ENCODE measurements at places on chromosomes 1 and 21. TPM values are rescaled to one million over a fixed set of nuclear protein-coding genes. Genes with fewer than 3 reads are reported as not detected.

PTPRU gene
- not detected for total RNA-seq

PRMT6 gene
- 23.3 TPM for total RNA-seq

MROH9 gene
- not detected for total RNA-seq

S100A3 gene
- total RNA-seq = not detected

FAM151A gene
- total RNA-seq = not detected

DIO1 gene
- total RNA-seq = not detected

DNA sequence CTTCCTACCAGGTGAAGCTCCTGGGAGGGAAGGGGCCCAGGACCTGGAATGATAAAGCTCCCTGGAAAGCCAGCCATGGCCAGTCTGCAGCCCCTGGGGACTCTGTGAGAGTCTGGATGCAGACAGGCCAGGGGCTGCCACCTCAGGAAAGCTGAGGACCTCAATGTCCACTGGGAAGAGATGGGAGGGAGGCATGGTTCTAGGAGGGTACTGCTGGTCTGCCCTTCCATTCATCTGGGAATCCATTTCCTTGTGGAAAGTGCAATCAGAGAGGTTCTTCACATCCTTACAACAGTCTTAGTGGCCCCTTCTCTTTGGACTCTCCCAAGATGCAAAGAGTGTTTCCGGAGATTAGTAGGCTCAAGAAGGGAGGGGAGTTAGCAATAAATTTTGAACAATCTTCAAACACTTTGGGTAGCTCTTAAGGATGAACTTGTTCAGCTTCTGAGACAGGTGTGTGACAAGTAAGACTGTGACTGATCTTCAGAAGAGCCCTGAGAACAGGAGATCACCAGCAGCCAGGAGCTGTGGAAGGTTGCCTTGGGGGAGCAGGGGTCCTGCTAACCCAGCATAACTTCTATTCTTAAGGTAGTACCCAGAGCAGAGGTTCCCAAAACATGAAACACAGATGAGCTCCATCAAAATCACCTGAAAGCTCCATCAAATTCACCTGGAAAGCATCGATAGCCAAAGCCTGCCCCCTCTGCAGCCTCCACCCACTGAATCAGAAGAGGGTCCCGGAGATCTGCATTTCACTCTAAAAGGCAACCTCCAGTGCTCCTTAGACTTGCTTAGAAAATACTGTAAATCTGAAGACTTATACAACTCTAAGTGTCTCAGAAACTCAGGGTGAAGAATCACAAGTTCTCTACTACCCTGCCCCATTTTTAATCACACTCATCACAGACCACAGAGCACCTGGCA lies 616 bp upstream of the LAX1 start:
- peaks cover 4% of the 10 kb centered on the region for H3K36me3 ChIP-seq
- H3K27me3 ChIP-seq = no peaks in the 10 kb centered on the region
- peak overlapping the region; percentile 91 for H3K4me3 ChIP-seq
- peaks cover 53% of the 10 kb centered on the region for H3K4me1 ChIP-seq

- no peaks in the 10 kb centered on the region for H3K4me1 ChIP-seq
- H3K27me3 ChIP-seq = no peaks in the 10 kb centered on the region
- no peak overlapping the region for H3K4me3 ChIP-seq
- no peak for DNase-seq
- no peaks in the 10 kb centered on the region for H3K36me3 ChIP-seq
These were observed 42.8 kb upstream of the ARTN start for GRCh38 chr1:43890815-43891214.

DNA sequence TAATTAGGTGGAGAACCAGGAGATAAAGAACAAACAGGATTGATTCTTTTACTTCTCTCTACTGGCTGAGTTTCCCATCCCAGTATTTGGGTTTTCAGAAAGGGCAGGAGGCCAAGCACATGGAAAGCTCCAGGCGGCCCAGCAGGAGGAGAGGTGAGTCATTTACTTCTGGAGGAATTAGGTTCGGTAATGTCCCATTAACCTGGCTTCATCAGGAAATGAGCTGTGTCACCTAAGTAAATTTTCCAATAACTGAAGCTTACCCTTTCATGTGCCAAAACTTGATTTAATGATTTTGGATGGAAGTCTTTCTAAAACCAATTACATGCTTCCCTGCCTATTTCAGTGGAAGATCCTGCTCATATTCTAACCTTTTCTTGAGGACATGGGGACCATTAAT lies 257.6 kb upstream of the USP24 start:
- peaks cover 23% of the 10 kb centered on the region for H3K27me3 ChIP-seq
- no peak overlapping the region for H3K4me3 ChIP-seq
- H3K27ac ChIP-seq = no peak overlapping the region
- H3K4me1 ChIP-seq = no peaks in the 10 kb centered on the region
- DNase-seq = no peak
- H3K36me3 ChIP-seq = no peaks in the 10 kb centered on the region

DNA sequence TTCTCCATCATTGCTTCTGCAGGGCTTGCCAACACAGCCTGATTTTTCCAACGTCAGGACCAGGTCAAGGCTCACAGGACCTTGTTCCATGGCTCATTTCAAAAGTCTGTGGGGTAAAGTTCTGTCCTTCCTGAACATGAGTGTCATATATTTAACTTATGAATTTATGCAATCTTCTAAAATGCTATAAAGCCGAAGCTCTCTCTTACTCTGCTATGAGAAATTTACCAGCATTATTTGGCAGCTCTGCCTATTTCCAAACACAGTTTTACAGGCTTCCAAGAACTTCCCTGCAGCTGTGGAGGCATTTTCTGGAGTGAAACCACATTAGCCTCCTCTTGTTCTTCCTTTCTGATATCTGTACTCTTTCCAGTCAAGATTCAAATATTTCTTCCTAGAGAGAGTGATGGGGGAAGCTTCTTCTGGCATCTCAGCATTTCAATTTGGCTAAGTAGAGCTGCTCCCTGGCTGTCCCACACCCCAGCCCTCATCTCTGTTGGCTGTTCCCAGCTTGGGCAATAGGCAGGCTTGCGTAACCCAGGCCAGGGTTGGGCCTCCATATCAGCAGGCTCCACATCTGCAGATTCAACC lies 15.6 kb upstream of the HMGCS2 start:
- no peaks in the 10 kb centered on the region for H3K4me1 ChIP-seq
- no peaks in the 10 kb centered on the region for H3K27me3 ChIP-seq
- H3K36me3 ChIP-seq = no peaks in the 10 kb centered on the region
- no peak overlapping the region for H3K27ac ChIP-seq
- DNase-seq = no peak

DNA sequence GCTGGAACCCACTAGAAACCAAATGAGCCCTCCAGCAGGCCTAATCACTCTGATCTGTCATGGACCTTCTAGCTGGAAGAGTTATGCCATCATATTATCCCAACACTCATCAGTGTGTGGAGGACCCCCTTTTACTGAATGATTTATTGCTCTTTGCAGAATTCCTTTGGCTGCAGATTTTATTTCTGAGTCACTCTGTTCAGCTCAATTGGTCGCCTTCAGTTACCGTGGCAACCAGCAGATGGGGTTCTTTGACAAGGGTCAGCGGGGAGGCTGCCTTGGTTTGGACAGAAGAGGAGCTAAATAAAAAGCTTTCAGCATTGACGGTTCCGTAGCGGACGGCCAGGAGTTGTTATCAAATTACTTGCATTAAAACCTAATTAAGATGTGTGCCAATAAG lies 220.1 kb downstream of the SDCCAG8 start:
- no peaks in the 10 kb centered on the region for H3K27me3 ChIP-seq
- H3K27ac ChIP-seq = no peak overlapping the region
- H3K36me3 ChIP-seq = peaks cover 7% of the 10 kb centered on the region
- no peak for DNase-seq
- H3K4me1 ChIP-seq = peaks cover 12% of the 10 kb centered on the region

DNA sequence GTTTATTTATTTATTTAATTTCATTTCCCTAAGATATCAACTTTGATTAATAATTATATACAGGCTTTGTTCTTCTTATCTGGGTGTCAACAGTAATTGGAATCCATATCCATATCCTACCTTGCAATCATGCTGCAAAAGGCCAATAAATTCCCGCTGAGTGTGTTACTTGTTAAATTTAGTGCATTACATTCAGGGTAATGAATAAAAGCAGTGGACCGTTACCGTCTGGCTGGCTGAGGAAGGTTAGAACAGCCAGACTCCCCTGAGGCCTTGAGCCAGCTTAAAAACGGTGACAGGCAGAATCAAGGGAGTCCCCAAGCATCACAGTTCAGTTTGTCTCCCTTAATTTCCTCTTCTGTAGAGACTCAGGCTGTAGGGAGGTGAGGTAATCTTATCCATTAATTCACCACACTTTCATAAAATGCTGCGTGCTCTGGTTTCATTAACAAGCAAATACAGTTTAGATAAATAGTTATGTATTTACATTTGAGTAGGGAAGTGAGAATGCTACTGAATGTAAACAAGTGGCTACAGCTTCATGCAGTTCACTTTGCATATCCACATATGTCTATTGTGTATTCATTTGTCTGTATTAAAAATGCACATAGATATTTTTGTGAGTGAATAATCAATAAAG lies 888.2 kb upstream of the CXADR start:
- H3K27ac ChIP-seq = no peak overlapping the region
- no peak overlapping the region for H3K4me3 ChIP-seq
- H3K4me1 ChIP-seq = no peaks in the 10 kb centered on the region
- no peaks in the 10 kb centered on the region for H3K36me3 ChIP-seq
- H3K27me3 ChIP-seq = no peaks in the 10 kb centered on the region
- DNase-seq = no peak

DNA sequence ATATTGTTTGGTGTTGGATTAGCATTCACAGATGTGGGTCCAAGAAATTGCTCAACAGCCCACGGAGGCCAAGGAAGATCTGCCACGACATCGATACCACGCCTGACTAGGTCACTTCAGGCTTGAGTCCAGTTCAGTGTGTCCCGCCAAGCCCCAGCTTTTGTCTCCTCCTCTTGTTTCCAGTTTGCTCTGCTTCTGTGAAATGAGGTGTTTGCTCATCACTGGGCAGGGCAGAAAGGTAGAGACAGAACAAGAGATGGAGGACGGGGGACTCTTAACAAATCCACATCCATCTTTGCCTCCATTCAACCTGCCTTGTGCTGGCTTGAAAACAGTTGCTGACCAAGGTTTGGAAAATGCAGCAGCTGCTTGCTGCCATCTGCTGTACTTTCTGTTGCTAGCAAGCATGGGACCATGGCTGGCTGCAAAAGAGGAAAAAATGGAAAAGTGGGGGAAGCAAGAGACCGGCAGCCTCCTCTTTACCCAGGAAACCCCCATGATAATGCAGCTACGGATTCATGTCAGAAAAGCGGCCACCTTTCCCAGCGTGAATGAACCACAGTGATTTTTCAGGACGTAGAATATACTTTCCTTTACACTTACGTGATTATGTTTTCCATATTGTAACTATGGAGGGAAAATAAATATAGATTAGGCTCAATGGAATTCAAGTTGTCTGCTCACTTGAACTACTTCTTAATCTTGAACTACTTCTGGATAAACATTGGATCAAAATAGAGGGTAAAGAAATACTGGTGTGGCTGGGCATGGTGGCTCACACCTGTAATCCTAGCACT lies 80.2 kb upstream of the GREM2 start:
- no peak for DNase-seq
- H3K27me3 ChIP-seq = peaks cover 4% of the 10 kb centered on the region
- no peak overlapping the region for H3K4me3 ChIP-seq
- H3K27ac ChIP-seq = no peak overlapping the region
- H3K36me3 ChIP-seq = no peaks in the 10 kb centered on the region
- H3K4me1 ChIP-seq = peaks cover 4% of the 10 kb centered on the region

DNA sequence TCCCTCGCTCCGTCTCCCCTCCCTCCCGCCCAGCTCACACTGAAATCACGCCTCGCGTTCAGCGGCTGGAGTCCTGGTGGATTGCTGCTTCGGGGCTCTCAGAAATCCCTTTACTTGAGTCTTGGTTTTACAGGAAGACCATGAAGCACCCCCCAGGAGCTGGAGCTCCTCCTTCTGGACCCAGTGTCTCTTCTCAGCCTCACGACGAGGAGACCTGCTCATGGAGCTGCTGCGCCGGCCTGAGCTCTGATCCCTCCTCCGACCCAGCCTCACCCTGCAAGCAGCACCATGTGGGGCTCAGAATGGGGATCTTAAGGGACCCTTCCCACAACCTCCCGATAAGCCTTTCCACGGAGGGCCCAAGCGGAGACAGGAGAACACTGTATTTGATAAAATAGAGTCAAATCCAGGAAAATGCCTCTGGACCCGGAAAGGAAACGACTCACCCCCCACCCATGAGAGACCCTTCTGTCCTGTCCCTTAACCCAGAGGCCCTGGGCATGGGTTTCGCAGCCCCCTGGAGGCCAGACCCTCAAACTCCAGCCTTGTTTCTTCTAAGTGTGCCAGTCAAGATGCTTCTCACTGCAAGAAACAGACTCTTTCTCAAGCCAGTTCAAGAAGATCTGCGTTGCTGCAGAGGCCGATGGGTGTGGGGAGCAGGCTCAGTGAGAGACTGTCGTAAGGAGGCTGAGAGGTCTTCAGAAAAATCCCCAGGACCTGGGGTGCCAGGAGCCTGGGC lies 26.1 kb downstream of the PDE9A start:
- no peaks in the 10 kb centered on the region for H3K27me3 ChIP-seq
- H3K27ac ChIP-seq = peak overlapping the region; percentile 68
- H3K4me3 ChIP-seq = peak overlapping the region; percentile 10
- no peaks in the 10 kb centered on the region for H3K36me3 ChIP-seq
- peaks cover 35% of the 10 kb centered on the region for H3K4me1 ChIP-seq

GRCh38 chr1:220696863-220697231 lies 6.7 kb downstream of the C1orf115 start:
- DNase-seq = no peak
- no peaks in the 10 kb centered on the region for H3K36me3 ChIP-seq
- no peaks in the 10 kb centered on the region for H3K4me1 ChIP-seq
- no peak overlapping the region for H3K4me3 ChIP-seq
- no peak overlapping the region for H3K27ac ChIP-seq
- H3K27me3 ChIP-seq = peaks cover 5% of the 10 kb centered on the region
